ENCODE measurements at places on chromosomes 2 and 18.

DNA sequence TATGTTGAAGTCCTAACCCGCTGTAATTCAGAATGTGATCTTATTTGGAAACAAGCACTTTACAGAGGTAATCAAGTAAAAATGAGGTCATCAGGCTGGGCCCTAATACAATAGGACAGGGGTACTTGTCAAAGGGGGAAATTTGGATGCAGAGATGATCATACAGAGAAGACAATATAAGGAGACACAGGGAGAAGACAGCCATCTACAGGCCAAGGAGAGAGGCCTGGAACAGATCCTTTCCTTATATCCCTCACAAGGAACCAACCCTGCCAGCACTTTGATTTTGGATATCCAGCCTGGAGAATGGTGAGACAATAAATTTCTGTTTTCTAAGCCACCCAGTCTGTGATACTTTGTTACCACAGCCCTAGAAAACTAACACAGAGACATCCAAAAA is 104.3 kb downstream of the METTL4 start:
- no peak for DNase-seq

DNA sequence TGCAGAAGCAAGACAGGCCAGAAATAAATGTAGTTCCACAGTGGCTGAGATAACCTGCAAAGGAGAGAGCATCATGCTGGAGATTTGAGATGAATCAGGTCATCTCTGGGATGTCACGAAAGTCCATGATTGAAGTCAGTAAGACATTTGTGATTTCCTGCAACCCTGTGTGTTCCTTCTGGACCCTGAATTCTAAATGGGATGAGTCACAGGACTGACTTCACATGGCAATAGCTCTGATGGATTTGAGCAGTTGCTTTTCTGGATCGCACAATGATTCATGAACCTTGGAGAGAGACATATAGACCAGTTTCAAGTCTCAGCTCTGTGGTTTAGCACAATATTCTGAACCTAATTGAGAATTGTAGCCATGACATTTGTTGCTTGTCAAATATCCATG is 102.9 kb downstream of the TSN start:
- DNase-seq: no peak

- peak; percentile 90 for DNase-seq
Observed at GRCh38 chr2:223598994-223599639, 3.0 kb downstream of the SCG2 start.

- DNase-seq: no peak
Observed at GRCh38 chr2:38905251-38905650, 15.6 kb downstream of the ARHGEF33 start.

GRCh38 chr18:24695168-24695567 is 234.7 kb downstream of the HRH4 start:
- DNase-seq: no peak

GRCh38 chr2:45192481-45192880 is 183.2 kb upstream of the SIX2 start:
- DNase-seq: no peak

- peak; percentile 77 for DNase-seq
Observed at GRCh38 chr2:84888401-84889276, 7.8 kb upstream of the TRABD2A start.

GRCh38 chr18:808086-808485 is 4.0 kb downstream of the YES1 start:
- DNase-seq: peak; percentile 30

- no peak for DNase-seq
Observed at GRCh38 chr18:79604913-79605880, 74.4 kb upstream of the CTDP1 start.

GRCh38 chr2:46256563-46257142 is 40.6 kb upstream of the EPAS1 start:
- no peak for DNase-seq

- DNase-seq: peak; percentile 75
Observed at GRCh38 chr18:37322492-37323035, 243.0 kb downstream of the CELF4 start.

GRCh38 chr18:5456577-5457461 is 87.0 kb downstream of the EPB41L3 start:
- DNase-seq: peak; percentile 57

DNA sequence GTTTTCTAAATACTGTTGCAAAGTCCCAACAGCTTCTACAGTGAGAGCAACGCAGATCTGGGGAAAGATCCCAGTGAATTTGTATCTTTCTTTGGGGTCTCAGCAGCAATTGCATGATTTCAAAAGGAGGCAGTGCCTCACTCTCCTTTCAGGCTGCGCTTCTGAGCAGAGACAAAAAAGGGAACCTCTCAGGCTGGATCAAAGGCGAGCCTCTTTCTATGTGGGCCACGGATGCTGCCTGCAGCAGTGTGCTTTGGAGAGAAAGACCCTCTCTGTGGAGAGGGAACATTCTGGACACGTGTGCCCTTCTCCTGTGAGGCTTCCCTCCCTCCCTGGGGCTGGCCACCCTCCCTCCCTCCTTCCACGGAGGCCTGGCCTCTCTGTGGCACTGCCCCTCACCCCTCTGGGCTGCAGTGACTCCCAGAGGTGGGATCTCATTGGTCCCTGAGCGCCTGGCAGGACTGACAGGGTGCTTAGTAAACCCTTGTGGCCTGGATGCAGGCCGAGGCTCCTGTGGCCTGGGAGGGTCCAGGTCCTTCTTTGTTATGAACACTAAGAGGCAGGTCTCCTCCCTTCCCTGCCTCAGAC is 21.6 kb upstream of the PDIA6 start:
- DNase-seq: peak; percentile 68

DNA sequence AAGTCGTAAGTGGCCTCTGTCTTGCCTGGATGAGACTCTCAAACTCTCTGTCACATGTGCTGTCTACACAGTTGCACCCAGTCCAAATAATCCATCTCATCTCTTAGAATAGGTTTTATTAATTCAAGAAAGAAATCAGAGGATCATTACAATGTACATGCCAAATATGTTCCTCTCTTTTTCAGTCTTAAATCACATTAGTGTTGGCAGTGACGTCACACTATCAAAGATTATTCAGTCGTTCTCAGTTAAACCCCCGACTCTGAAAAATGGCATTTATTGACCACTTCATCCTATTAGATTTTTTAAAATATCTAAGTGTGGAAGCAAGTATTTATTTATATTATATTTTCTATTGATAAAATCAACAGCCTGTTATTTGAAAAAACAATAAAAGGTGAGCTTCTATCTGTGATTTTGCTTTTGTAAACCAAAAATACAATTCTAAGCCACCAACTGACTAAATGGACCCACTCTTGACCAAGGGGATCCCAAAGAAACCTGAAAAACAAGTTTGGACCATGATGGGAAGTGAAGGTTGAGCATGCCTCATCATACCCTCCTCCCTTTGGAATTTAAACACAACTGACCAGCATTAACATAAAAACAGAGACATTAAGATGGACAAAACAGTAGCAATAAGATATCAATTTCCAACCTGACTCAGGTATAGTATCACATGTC is 1894.4 kb upstream of the LRRTM1 start:
- no peak for DNase-seq

- DNase-seq: no peak
Observed at GRCh38 chr18:79879566-79879965, 71.9 kb downstream of the SLC66A2 start.

GRCh38 chr18:28079883-28080282 is 97.0 kb downstream of the CDH2 start:
- DNase-seq: no peak

Data from astrocyte of the hippocampus (primary cell).